Activated T-helper 1 cell treated with anti-CD3 and anti-CD28 coated beads, Interleukin-2, amount 50 U/mL, for 16 hours (primary cell): ENCODE measurements at places on chromosomes 7 and 10.

GRCh38 chr7:24939416-24939815 lies 40.6 kb downstream of the OSBPL3 start:
- DNase-seq: no peak

DNA sequence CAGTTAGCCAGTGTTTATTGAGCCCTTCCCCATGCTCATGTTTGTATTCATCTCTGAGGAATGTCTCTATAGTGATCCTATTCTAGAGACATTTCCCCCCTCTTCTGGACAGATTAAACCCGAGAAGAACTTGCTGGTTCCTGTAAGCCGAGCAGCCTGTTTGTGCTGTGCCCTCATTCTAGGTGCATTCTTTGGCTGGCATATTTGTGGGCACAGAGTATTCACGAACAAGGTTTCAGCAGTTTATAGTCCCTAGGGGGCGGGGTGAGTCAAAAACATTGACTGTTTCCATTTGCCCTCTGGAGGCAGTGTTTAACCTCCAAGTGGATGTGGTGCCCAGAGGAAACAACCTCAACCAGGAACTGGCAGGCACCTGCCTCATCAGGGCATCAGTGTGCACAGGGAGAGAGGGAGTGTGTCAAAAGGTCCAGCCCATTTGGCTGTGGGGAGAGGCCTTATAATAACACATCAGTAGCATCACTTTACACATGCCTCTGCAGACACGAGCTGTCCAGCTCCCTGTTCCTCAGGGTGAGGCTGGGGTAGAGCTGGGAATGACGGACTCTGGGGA lies 273.3 kb upstream of the LRGUK start:
- no peak for DNase-seq

DNA sequence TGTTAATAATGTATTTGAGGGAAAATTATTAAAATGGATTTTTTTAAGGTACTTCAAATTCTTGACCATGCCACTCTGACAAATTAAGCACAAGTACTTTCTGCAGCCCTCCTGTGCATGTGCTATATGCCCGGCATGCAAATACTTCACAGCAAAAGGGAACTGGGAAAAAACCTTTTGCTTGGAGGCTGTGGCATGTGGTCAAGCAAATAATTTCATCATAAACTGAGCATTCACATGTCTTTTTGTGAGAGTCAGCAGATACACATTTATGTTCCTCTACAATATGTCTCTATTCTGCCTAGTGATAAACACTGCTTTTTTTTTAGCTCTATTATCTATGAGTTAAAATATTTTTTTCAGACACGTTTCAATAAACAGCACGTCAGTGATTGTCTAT lies 53.7 kb upstream of the SEMA3A start:
- no peak for DNase-seq

DNA sequence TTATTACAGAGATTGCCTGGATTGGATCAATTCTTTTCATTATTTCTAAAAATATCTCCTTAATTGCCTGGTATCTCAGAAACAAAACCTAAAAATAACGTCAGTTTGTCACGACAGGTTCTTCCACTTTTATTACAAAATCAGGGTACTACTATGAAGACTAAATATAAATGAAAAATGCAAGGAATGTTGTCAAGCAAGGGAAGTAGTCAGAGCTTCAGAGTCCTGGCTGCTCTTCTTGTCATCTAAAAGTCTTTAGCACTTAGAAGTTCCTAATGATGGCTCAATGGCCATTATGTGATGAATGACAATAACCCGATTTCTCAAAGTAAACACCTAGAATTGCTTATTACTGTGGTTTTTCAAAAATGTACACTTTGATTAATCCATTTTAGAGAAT lies 192.2 kb downstream of the SEMA3A start:
- DNase-seq: no peak

GRCh38 chr7:23418046-23418445 lies 52.2 kb downstream of the IGF2BP3 start:
- no peak for DNase-seq

- DNase-seq: no peak
Measured at GRCh38 chr7:25619381-25619780, 391.1 kb upstream of the NPVF start.

- no peak for DNase-seq
Measured at GRCh38 chr10:24237801-24238395, 29.0 kb downstream of the KIAA1217 start.

- no peak for DNase-seq
Measured at GRCh38 chr7:95295397-95295796, 28.9 kb downstream of the PON1 start.

- DNase-seq: no peak
Measured at GRCh38 chr7:91814189-91814588, 66.3 kb downstream of the MTERF1 start.

DNA sequence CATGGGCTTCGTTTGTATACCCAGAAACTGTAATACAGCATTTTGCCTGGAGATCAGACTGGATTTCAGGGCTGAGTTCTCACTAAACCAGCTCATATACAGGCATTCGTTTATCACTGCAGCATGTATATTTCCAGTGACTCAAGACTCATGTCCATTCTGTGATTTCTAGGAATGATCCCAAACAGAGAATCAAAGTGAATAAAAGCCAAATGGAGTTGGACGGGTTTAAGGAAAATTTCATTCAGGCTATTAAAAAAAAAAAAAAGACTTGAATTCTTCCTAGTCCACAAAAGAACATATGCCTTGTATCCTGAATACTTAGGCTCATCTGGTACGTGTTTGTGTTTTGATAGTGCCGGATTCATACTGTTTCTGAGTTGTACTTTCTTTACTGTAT lies 46.8 kb downstream of the TET1 start:
- no peak for DNase-seq

- DNase-seq: no peak
Measured at GRCh38 chr7:43569424-43569823, 13.5 kb upstream of the STK17A start.

- no peak for DNase-seq
Measured at GRCh38 chr10:82378146-82378545, 503.2 kb downstream of the NRG3 start.

- DNase-seq: no peak
Measured at GRCh38 chr7:156918635-156919034, 25.7 kb upstream of the LMBR1 start.

- DNase-seq: no peak
Measured at GRCh38 chr10:66378117-66378876, 547.5 kb upstream of the LRRTM3 start.

DNA sequence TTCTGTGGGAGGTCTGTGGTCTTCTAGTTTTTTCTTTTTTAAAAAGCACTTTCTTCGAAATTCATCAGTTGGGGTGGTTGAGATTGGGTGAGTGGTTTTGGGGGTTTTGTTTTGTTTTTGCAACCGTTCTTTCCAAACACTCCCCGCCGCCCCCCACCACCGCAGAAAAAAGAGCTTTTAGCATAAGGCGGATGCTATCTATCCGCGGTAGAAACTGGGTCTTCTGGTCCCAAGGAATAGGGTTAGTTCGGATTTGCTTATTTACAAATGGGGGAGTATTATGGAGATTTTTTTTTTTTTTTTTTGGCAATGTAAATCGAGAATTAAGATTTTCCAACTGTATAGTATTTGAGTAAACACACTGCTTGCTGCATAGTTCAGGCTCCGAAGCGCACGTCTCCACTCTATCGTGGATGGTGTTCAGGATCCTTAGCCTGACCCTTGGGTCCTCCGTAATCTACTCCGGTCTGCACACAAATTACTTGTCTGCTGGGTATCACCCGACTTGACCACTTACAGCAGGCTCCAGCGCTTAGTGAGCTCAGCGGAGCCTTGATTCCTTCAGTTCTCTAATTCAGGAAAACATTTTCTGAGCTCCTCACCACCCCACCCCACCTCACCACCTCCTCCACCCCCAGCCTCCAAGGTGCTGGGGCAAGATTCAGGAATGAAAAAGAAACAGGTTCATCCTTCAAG lies 757 bp upstream of the NRCAM start:
- no peak for DNase-seq

DNA sequence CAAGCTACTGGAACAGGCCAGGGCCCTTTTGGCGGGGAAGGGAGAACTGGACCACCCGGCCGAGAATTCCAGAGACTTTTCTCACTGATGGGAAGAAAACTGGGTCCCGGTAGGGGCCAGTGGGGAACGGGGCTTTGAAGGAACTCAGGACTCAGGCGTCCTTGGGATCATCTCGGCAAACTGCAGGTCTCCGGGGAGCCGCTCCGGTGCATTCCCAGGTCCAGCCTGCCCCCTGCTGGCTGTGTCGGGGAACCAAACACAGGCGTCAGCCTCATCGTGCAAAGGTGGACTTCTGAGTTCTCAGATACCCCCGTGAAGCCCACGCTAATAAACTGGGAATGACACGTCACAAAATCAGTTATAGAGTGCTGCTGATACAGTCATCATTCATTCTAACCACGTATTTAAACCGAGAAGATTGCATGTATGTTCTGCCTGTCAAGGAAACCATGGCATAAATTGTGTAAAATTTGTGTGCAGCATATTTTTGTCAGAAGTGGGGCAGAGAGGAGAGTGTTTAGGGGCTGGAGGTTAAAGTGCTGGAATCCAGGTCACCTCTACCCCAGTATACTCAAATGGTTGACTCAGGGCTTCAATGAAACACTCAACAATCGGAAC lies 76.1 kb upstream of the CPXM2 start:
- DNase-seq: no peak

GRCh38 chr10:60718886-60719285 lies 59.4 kb upstream of the CDK1 start:
- no peak for DNase-seq

GRCh38 chr7:104275900-104276299 lies 52.5 kb upstream of the LHFPL3 start:
- DNase-seq: no peak

GRCh38 chr7:68712956-68713495 lies 885.2 kb upstream of the AUTS2 start:
- DNase-seq: no peak

GRCh38 chr10:117342641-117343040 lies 32.6 kb downstream of the PDZD8 start:
- DNase-seq: no peak

DNA sequence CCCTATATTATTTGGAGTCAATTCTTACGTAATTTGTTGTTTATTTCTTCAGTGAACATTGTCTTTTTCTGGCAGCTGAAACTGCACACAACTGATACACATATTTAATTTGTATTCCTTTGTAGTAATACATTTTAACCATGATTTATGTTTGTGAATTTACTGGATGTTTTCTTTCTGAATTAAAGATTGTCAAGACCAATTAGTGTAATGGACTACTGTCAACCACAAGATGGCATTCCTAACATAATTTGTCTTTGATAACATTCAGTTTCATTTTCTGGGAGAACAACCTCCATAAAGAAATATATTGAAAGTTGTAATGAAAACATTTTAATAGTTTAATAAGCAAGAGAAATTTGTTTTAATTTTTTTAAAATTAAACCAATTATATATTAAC lies 10.1 kb downstream of the THNSL1 start:
- no peak for DNase-seq

GRCh38 chr10:70302292-70302691 lies 18.5 kb upstream of the NPFFR1 start:
- DNase-seq: no peak

DNA sequence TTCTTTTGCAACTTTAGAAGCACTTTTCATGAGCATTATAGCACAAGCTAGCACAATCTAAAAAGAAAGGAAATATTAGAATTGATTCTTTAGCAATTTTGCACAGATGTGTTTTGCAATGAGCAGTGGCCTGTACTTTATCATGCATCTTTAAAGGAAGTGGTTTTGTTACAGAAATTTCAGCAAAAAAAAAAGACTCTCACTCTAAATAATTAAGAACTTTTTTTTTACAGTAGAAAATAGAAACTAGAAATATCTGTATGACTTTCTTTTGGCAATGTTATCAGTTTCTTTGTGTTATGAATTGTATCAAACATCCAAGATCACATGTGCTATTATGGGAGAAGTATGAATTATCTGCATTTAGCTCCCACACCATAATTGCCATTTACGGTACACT lies 195.7 kb upstream of the KLF6 start:
- no peak for DNase-seq

DNA sequence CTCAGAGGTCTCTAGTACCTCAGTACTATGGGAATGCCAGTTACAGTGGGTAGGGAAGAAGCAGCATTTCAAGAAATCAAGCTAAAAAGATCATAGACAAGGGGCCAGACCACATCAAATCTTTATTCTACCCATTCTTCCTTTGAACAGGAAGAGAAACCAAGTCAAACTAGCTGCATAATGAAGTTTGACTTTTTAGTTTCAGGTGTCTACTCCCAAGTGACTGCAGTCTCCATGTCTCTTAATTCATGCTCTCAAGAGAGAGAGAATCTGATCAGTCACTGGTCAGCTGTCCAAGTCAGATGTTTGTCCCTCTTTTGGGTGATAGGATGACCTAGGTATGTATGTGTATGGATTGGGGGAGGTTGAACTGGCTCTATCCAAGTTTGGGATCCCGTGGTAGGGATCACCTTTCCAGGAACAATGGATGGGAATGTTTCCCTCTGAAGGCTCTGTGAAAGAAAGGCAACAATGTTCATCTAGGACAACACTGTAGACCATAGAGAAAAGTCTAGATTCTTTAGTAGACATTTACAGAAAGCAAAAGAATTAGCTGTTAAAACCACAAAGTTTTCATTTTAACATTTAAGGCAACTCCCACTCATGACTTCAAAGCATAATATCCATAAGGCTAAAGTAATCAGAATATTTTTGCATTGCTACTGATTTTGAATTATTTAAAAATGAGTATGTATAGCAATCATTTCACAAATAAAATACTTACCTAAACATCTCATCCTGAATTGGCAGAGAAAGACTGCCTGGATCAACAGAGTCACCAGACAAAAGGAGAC lies 30.1 kb upstream of the PRTFDC1 start:
- no peak for DNase-seq

DNA sequence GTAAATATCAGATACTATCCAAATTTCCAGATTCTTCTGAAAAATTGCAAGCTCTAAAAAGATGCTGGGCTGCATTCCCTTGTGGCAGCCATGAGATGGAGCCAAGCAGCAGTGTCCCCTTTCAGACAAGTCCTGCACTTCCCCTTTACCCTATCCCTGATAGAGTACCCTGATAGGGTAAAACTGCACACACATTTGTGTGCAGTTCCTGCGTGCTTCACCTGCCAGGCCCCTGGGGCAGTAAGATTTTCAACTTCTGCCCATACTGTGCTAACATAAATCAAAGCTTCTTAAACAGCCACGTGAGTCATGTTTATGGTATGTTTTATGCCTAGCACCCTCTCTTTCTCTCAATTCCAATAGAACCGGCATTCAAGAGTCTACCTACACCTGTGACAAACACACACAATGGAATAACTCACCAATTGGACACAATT lies 52.2 kb downstream of the IFIT5 start:
- DNase-seq: no peak

GRCh38 chr10:127855976-127856375 lies 36.8 kb downstream of the CLRN3 start:
- DNase-seq: no peak
